ENCODE measurements at places on chromosomes 5 and 9. TPM values are rescaled to one million over a fixed set of nuclear protein-coding genes. Genes with fewer than 3 reads are reported as not detected.

GRCh38 chr5:157603333-157604190 lies 28.0 kb upstream of the ADAM19 start:
- no peak for DNase-seq

DNA sequence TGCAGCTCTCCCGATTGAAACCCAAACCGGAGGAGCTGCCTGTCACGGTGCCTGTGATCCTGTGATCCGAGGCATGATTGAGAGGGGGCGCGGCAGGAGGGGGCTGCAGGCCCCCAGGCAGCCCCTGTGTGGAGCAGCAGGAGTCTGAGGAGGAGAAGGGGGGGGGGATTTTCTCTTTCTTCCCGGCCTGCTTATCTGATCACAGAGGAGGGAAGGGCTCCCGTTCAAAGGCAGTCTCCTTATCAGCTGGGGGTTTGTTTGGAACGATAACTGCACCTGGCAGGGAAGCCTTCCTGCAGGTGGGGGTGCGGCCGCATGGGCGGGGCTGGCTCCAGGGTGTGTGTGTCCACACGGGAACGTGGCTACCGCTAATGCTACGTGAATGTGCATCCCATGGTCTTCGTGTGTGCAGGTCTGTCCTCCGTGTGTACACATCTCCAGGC lies 38.4 kb downstream of the LMX1B start:
- DNase-seq = no peak

DNA sequence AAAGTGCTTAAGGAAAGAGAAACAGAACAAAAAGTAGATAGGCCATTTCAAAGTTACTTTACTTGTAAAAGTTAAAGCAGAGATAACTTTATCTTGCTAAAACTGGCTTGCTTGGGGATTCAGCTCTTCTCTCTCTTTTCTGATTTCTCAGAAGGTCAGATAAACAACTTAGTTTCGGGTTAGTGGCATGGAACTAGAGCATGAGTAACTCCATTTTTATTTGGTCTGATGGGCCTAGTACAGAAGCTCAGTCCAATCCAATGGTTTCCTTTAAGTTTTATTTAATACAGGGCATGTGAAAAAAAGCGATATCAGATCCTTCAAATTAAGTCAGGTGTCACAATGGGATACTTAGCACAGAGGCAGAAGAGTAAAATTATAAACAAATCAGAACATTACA lies 18.8 kb upstream of the GPBP1 start:
- no peak for DNase-seq

- no peak for DNase-seq
Measured at GRCh38 chr5:180020176-180020575, 51.4 kb downstream of the RNF130 start.

DNA sequence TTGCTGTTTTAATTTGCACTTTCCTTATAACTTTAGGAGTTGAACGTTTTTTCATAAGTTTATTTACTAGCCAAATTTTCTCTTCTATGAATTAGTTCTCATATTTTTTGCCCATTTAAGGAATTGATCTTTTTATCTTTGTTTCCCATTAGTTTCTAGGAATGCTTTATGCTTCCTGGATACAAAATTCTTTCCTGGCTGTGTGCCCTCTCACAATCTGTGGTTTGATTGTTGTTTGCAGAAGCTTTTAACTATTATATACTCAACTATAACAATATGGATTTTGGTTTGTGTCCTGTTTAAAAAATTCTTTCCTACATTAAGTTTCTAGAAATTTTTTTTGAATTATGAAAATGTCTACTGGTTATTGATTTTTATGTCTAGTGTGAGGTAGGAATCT lies 206.3 kb downstream of the CSNK1G3 start:
- DNase-seq = no peak

DNA sequence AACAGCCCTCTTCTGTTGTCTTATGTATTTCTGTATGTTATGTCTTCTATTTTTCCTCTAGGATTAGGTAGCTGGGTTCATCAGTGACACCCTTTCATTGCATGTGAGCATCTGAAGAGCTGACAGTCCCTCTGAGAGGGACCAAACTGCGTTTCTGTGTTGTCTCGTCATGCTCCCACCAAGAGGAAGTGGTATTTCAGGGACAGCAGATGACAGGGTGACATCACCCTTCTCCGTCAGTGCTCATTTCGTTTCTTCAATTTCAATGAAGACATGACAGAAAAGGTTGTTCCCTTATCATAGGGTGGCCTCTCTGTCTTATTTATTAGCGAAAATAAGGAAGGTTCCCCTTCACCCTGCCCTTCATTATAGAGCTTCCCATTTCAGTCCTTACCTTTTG lies 225.9 kb upstream of the NR4A3 start:
- no peak for DNase-seq

DNA sequence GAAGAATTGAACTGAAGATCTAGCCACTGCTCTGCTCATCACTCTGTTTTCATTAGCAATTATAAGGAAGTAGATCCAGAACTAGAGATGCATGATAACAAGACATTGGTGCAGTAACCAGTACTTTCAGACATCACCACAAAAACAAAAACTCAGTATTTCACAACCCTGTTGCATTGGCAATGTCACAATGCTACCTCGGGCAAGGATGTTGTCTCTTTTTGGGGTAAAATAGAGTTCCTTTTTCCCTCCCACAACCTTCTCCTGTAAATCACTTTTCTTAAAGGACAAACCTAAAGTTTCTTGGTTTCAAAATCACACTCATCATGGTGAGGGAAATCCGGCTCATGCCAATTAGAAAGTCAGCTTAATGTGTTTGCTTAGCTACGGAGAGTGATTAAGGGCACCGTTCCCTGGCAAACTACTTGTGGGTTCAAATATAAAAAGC lies 420.1 kb upstream of the MEF2C start:
- DNase-seq = no peak

GRCh38 chr5:110258460-110259216 lies 467.8 kb downstream of the TMEM232 start:
- no peak for DNase-seq

- DNase-seq = no peak
Measured at GRCh38 chr9:71885467-71885866, 25.5 kb downstream of the ABHD17B start.

- no peak for DNase-seq
Measured at GRCh38 chr5:34436761-34437501, 219.2 kb upstream of the RAI14 start.

DNA sequence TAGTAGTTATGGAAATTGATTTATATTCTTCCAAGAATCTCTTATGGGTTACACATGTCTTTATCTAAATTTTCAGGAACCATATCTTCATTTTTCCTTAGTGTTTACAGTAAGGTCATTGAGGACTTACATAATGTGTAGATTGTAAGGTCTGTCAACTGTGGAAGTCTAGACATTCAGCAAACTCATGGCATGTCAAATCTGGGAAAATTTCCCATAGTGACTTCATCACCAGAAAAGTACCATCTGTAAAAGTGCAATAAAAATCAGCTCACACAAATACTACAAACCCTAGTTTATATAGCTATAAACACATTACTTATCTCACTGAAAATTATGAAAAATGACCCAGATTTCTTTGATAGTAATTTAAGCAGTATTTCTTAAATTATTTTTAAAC lies 419.4 kb downstream of the MTRR start:
- no peak for DNase-seq

DNA sequence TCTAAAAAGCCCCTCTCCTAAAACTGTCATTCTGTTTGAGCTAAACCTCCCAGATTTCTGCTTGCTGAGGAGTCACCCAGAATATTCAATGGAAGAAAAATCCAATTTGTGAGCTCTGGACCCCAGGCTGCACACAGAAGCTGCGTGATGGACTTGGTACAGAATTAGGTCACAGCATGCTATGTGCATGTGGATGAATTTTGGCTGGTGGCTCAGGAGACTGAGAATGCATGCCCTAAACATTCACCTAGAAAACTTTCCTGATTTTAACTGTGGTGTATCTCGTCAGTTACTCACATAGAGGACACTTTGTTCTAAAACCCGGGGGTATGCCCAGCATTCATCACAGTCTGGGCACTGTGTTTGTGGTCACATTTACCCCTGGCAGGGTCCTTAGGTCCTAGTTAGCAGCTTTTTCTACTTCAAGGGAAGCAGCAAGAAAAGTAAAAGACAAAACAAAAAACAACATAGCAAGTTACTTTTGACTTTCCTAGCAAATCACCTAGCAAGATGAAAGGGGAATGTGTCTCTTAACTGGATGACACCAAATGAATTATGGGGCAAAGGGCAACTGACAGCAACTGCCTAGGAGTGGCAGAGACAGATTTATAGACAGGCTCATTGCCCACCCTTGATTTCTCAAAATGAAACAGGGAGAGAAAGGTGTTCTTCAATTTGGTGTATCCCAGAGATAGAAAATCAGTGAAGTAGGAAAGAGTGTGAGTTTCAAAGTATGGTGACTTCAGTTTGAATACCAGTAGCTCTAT lies 8.3 kb upstream of the SHROOM1 start:
- no peak for DNase-seq

GRCh38 chr5:81778642-81779041 lies 27.7 kb upstream of the SSBP2 start:
- no peak for DNase-seq

DNA sequence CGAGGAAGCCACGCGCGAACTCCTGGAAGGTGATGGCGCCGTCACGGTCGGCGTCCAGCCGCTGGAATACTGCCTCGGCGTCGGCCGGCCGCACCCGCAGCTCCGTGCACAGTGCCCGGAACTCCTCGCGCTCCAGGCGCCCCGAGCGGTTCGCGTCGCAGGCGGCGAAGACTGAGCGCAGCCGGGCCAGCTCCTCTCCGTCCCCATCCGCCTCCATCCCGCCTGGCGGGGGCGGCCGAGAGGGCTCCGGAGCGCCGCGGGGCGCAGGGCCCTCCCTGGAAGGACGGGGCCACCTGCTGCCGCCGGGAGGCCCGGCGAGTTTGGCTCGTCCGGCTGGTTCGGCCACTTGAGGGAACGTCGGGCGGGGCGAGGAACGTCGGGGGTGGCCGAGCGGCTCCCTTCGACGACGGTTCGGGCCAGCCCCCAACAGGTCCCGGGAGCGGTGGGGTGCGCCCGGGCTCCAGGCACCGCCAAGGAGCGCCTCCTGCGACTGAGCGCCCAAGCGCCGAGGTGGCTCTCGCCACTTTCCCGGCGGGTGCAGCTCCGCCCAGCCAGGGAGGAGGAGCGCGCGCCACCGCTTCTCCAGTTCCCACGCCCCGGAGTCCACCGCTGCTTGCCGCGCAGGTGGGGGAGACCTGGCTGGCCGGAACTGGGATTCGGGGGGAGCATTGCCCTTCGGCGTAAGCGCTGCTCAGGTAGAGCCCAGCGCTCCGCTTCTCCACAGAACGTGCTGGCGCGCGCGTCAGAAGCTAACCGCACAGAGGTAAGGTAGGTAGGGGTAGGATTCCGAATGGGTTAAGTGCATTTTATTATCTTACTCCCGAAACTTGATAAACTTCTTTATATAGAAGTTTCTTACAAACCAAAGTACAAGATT lies at the start of gene RASEF:
Gene RASEF (minus strand): TSS at position 492 of the 877 bp plus-strand sequence. CDS start 275 bp downstream, at position 217.
- peak; percentile 84 for DNase-seq

DNA sequence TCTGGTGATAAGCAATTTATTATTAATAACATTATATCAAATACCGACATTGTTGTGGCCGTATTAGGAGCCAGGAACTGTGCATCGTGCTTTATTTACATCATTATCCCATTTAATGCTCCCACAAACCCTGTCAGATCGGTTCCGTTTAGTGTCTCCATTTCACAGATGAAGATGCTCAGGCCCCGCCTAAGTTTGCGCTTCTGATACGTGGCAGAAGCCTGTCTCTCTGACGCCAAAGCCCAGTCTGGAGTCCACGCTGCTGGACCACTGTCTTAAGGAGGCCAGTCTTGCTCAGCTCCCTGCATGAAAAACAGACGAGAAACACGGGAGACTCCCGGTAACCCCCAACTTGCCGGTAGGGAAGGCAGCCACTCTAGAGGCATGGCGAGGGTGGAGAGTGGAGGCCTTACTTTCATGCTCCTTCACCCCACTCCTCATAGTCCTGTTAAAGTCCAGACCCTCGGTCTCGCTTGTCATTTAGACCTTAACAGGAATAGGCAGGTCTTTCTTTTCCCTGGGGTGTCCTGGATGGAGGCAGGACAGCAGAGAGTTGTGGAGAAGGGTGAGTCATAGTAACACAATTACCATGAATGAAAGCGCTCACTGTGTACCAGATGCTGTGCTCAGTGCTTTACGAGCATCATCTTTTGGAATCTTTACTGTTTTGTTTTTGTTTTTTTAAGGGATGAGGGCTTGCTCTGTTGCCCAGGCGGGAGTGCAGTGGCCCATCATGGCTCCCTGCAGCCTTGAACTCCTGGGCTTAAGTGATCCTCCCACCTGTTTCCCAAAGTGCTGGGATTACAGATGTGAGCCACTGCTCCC lies 872 bp downstream of the TXNDC15 start:
- DNase-seq = no peak

DNA sequence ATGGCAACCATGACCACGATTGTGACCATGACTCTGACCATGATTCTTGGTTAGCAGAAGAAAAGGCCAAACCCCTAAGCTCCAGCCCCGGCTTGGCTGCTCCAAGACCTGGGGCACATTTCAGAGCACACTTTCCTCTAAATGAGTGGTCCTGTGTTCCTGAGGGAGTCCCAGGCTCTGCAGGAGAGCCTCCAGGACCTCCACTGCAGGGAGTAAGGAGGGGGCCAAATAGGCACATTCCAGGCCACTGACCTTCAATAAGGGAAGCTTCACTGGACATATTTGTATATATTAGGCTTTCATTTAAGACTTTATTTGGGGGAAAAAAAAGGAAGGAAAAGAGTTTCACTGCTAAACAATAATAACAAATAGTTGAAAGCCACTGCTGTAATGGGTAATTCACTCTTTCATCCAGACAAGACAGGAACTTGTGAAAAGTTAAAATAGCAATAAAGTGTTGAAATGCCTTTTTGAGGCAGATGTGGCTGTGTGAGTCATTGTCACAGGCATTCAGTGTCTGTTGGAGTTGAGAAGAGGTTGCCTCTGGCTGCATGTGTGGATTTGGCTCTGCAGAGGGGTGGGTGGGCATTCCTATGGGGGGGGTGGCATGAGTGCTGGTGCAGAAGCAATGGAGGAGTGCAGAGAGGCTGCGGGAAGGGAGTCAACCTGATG lies 63.9 kb upstream of the TGFBR1 start:
- no peak for DNase-seq

- no peak for DNase-seq
Measured at GRCh38 chr5:143110591-143110990, 292.9 kb downstream of the NR3C1 start.

DNA sequence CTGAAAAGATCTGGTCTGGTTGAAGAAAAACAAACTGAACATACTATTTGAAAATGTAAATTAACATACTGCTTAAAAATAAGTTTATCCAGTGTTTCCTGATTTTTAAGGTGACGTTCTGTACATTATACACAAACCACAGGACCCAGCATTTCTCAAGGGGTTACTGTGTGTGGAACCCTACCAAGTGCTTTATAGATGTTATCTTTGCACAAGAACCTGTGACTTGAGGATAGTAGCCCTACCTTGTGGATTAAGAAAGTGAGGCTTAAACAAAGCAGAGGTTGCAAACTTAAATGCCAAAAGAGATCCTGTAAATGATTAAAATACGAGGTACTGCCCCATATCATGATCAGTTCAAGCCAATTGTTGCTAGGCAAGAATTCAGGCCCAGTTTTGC lies 4.7 kb downstream of the KLF9 start:
- no peak for DNase-seq

Gene CACFD1
- total RNA-seq = 22.5 TPM

Gene SPINK13
- total RNA-seq = not detected

Gene CCDC107
- total RNA-seq = 14.1 TPM

Gene C5orf52
- total RNA-seq = not detected

Gene PRDM12
- total RNA-seq = 0.07 TPM

Gene OR1L8
- total RNA-seq = not detected

Gene PRPF4
- 32.4 TPM for total RNA-seq

Gene FUBP3
- total RNA-seq = 83.0 TPM

Gene PCDHAC2
- total RNA-seq = 6.7 TPM

Gene ASPN
- not detected for total RNA-seq

Gene FAM163B
- total RNA-seq = 3.1 TPM

Gene C9orf85
- 13.2 TPM for total RNA-seq

Gene GABRA1
- 0.48 TPM for total RNA-seq

Gene GCNT4
- total RNA-seq = 0.71 TPM

Gene SLC6A18
- total RNA-seq = not detected
